A549 treated with RU486 at 1 μM for 4 hours (cell line): ENCODE measurements at places on chromosomes 2 and 18. TPM values are rescaled to one million over a fixed set of nuclear protein-coding genes. Genes with fewer than 3 reads are reported as not detected.

Gene CLK1
- 25.4 to 48.1 TPM (median 39.1 TPM) in 5 replicates for total RNA-seq

Gene CCDC178
- not detected in 5 replicates for total RNA-seq

Gene NDUFV2
- total RNA-seq = 120 to 136 TPM (median 122 TPM) in 5 replicates

Gene DQX1
- 0.06 to 0.23 TPM (median 0.15 TPM) in 3 of 5 replicates, not detected in the others for total RNA-seq

Gene FRZB
- 0.03 to 0.07 TPM in 2 of 5 replicates, not detected in the others for total RNA-seq

Gene CFAP210
- 0.30 to 0.64 TPM (median 0.37 TPM) in 5 replicates for total RNA-seq
